Thoracic aorta (tissue), 2 donors: ENCODE measurements at places on chromosomes 5 and 9. TPM values are rescaled to one million over a fixed set of nuclear protein-coding genes. Genes with fewer than 3 reads are reported as not detected.

Gene GARIN3
- not detected for total RNA-seq

Gene CERCAM
- total RNA-seq, result 51.8 TPM

Gene HSPB3
- total RNA-seq, result not detected

Gene TUBB4B
- 172 TPM for total RNA-seq

Gene GRXCR2
- not detected for total RNA-seq

Gene ECM2
- total RNA-seq, result 78.7 TPM

Gene RNF44
- 14.7 TPM for total RNA-seq

Gene RFESD
- total RNA-seq, result 11.1 TPM

Gene TAF1L
- not detected for total RNA-seq

Gene FCN1
- total RNA-seq, result 2.2 TPM

Gene LAMC3
- total RNA-seq, result 2.8 TPM

Gene HNRNPA0
- 9.3 TPM for total RNA-seq

Gene ZNF608
- 30.4 TPM for total RNA-seq

Gene CTNND2
- not detected for total RNA-seq

Gene OR1J2
- not detected for total RNA-seq

Gene SERINC5
- 12.8 TPM for total RNA-seq

Gene PCDHGB4
- 18.1 TPM for total RNA-seq

Gene SLC4A9
- not detected for total RNA-seq

Gene ANKRD31
- 0.14 TPM for total RNA-seq

Gene MAST4
- total RNA-seq, result 47.8 TPM

Gene TAF11L10
- total RNA-seq, result not detected

Gene GAPVD1
- total RNA-seq, result 82.8 TPM

Gene NAIP
- total RNA-seq, result 49.2 TPM

Gene F12
- total RNA-seq, result not detected

Gene TAS2R1
- total RNA-seq, result not detected

Gene SLC45A2
- total RNA-seq, result not detected

Gene FOXD4
- not detected for total RNA-seq

Gene SPINK13
- total RNA-seq, result not detected

Gene TMC1
- total RNA-seq, result not detected

Gene TEX48
- not detected for total RNA-seq

Gene HCN1
- 0.21 TPM for total RNA-seq

Gene SHLD3
- 4.9 TPM for total RNA-seq

Gene KCNN2
- total RNA-seq, result not detected

Gene MYOZ3
- 2.8 TPM for total RNA-seq

Gene DPM2
- total RNA-seq, result 18.8 TPM

Gene PCDHB8
- total RNA-seq, result 0.95 TPM

Gene GADD45G
- 5.8 TPM for total RNA-seq

Gene CENPP
- 13.6 TPM for total RNA-seq

Gene MEIKIN
- total RNA-seq, result not detected

Gene DOCK8
- total RNA-seq, result 18.7 TPM

Gene RNF183
- total RNA-seq, result not detected

Gene DMRT2
- total RNA-seq, result not detected

Gene BTNL8
- not detected for total RNA-seq

Gene PTGS1
- total RNA-seq, result 13.8 TPM

Gene PRDM9
- total RNA-seq, result not detected

Gene FLT4
- 10.8 TPM for total RNA-seq

Gene PRR16
- total RNA-seq, result 19.8 TPM

Gene NME5
- not detected for total RNA-seq

Gene ZDHHC11B
- total RNA-seq, result 8.7 TPM

Gene ADAMTS13
- total RNA-seq, result 6.0 TPM

Gene MSMP
- total RNA-seq, result not detected

Gene RAI14
- 70.7 TPM for total RNA-seq
